ENCODE measurements at places on chromosomes 11 and 22.

GRCh38 chr22:17678817-17679385 is 40.3 kb downstream of the BCL2L13 start:
- DNase-seq: no peak

DNA sequence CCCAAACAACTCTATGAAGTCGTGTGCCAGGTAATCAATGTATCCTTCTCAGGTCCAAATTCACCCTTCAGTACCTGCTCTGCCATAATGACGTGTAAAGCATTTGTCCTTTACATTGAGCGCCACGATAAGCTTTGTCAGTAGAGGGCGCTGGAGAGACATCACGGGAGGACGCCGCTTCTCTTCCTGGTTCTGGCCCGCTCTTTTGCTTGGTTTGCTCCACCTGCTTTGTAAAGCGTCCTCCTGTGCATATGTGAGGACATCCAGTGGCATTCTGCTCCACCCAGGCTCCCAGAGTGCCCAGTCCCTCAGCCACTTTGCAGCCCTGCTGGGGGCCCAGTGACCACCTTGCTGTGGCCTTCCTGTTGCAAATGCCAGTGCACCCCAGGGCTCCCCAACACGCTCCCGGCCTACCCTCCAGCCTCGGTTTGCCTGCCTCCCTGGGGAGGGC is 61.1 kb downstream of the WT1 start:
- peak; percentile 3 for DNase-seq

DNA sequence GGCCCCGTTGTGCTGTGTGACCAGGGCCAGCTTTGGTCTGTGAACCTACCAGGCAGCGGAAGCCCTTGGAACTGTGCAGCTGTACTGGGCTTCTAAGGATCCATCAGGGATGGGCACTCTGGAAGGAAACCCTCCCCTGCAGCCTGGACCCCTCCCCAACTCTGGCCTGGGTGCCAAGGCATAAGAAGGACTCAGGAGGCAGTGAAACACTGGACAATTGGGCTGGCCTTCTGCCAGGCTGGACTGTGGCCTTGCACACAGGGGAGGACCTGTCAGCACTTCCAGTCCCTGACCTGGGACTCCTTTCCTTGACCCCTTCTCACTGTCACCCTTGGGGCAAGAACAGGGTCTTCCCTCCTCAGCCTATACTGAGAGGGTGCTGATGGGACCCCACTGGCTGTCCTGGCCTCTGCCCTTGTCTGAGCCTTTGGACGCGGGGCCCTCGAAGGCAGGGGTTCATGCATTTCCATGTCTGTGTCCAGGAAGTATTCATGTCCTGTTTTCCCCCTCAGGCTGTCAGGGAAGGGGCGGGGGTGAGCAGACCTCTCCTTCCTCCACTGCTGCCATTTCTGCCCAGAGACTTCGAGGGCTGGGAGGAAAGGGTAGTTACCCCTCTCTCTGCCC is 39.6 kb downstream of the PDE2A start:
- no peak for DNase-seq

DNA sequence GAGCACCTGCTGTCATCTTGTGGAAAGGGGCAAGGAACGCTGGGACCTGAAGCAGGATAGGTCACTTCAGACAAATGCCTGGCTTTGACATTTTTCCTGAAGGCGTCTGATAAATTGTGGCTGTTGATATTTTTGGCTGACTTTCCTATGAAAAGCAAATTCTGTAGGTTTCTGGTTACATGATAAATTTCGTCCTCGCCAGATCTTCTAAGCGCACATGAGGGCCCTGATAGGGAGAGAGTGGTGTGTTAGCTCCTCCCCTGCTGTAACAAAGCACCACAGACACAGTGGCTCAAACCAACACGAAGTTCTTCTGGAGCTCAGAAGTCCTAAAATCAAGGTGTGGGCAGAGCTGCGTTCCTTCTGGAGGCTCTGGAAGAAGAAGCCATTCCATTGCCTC is 19.6 kb downstream of the APOL4 start:
- DNase-seq: no peak

DNA sequence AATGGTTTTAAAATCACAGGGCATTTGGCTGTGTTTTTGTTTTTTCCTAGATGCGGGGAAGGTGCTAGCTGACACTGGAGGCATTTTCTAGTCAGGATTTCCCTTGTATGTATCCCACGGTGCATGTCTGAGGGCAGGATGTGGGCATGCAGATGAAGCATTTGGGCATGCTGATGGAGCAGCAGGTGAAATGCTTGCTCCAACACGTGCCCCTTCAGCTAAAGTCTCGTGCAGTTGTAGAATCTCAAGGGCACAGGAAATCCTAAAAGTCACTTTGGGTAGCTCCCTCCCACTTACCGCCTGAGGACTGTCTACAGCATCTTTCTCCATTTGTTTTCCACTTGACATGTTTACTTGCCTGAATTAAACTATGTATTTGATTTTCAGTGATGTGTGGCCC is 429.4 kb upstream of the B3GAT1 start:
- no peak for DNase-seq

DNA sequence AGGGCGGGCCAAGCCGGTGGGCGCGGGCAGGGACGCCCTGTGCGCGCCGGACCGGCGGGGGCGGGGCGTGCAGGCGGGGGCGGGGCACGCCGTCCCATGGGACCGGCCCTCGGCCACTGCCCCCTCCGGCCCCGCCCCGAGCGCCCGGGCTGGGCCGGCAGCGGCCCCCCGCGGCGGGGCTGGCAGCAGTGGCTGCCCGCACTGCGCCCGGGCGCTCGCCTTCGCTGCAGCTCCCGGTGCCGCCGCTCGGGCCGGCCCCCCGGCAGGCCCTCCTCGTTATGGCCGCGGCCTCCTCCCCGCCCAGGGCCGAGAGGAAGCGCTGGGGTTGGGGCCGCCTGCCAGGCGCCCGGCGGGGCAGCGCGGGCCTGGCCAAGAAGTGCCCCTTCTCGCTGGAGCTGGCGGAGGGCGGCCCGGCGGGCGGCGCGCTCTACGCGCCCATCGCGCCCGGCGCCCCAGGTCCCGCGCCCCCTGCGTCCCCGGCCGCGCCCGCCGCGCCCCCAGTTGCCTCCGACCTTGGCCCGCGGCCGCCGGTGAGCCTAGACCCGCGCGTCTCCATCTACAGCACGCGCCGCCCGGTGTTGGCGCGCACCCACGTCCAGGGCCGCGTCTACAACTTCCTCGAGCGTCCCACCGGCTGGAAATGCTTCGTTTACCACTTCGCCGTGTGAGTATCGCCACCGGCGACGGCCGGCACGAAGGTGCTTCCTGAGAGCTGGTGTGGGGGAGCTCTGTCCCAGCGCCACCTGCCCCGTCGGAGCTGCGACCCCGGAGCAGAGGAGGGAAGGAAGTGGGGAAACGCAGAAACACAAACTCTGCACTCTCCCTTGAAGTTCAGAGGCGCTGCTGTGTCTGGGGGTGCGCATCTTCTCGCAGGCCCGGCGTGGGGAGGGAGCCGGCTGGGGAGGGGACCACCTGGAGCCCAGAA is at the start of gene KCNQ1:
TSS of gene KCNQ1 (plus strand) at position 188 of the 925 bp plus-strand sequence. CDS start at position 279, 91 bp downstream.
- no peak for DNase-seq

DNA sequence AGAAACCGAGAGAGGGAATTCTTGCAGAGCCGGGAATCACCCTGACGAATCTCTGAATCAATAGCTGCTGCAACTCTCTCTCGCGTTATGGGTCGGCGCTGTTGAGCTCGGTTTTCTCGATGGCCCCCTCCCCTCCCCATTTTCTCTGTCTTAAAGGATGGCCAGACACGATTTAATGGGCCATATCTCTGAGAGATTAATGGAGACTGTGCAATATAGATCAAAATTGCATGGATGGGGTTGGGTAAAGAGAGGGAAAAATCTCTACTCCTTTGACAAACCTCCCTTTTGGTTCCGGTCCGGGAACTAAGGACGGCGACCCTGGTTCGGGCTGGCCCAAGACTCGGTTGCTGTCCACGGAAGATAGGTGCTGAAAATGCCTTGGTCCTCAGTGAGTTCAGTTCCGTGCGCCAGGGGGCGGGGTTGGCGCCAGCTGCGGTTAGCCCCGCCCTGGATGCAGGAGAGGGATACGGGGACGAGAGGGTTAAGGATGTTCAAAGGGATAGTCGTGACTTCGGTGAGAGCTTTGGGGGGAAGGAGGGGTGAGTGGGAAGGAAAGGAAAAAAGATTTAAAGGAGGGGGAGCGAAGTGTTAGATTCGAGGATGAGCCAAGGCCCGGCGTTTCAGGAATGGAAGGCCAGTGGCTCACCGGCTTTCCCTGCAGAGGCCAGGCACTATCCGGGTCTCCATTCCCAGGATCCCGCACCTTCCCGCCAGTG is 103.6 kb upstream of the HSD17B12 start:
- no peak for DNase-seq

- no peak for DNase-seq
These were observed 83.7 kb upstream of the CHRM4 start for GRCh38 chr11:46475051-46475925.

DNA sequence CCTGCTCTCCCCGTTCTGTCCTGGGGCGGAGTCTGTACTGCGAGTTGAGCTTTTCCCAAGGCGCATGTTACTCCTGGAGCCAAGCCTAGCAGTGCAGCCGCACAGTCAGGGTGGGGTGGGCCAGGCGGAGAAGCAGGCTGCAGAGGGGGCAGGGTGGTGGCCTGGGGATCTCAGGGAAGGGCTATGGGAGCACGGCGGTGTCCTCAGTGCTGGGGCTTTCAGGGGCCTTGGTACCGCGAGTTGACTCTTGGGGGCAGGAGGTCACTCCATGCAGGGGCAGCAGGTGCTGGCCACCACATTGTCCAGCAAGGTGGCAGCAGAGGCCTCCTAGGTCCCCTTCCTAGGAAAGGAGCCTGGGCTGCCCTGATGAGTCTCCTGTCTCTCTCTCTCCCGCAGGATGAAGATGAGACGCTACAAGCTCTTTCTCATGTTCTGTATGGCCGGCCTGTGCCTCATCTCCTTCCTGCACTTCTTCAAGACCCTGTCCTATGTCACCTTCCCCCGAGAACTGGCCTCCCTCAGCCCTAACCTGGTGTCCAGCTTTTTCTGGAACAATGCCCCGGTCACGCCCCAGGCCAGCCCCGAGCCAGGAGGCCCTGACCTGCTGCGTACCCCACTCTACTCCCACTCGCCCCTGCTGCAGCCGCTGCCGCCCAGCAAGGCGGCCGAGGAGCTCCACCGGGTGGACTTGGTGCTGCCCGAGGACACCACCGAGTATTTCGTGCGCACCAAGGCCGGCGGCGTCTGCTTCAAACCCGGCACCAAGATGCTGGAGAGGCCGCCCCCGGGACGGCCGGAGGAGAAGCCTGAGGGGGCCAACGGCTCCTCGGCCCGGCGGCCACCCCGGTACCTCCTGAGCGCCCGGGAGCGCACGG is 14.9 kb upstream of the MIEF1 start:
- DNase-seq: no peak

DNA sequence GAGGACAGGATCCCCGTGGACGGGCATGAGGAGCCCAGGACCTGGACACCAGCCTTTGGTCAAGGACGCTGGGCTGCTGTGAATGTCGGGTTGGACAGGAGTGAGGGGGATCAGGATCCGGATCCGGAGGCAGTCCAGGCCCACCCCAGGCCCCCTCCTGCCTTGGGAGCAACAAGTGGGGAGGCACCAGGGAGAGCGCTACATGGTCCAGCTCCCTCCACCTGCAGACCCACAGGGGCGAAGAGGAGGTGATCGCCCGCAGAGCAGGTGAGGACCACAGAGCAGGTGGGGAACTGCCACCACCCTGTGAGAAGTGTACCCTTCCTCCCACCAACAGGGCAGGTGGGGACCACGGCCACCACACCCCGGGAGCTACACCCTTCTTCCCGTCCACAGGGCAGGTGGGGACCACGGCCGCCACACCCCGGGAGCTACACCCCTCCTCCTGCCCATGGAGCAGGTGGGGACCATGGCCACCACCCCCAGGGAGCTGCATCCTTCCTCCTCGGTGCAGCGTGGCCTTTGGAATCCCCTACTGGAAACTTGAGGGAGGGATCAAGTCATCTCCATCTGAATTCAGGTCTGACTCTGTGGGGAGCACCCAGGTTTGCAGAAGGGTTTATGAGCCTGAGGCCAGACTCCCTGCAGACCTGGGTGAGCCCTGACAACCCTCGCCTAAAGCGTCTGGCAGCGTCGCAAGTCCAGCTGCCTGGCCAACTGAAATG is 141.0 kb downstream of the BRD1 start:
- DNase-seq: no peak

- no peak for DNase-seq
These were observed 14.6 kb downstream of the SLN start for GRCh38 chr11:107697291-107697690.

DNA sequence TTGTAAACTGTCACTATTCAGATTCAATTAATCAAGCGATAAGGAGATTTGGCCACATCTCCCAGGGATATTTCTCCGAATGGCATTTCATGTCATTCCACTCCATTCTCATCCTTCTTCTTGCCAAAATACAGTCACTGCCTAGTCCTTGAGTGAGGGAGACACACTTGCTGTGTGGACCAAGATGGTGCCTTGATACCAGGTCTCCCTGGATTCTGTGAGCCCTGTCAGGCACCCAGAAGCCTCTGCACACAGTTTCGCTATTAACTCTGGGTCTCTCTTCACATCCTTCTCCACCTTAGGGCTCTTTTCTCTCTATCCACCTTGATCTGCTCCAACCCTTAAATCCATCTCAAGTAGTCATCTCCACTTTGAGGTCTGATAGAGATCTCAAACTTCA is 119.9 kb upstream of the LMO1 start:
- DNase-seq: no peak

DNA sequence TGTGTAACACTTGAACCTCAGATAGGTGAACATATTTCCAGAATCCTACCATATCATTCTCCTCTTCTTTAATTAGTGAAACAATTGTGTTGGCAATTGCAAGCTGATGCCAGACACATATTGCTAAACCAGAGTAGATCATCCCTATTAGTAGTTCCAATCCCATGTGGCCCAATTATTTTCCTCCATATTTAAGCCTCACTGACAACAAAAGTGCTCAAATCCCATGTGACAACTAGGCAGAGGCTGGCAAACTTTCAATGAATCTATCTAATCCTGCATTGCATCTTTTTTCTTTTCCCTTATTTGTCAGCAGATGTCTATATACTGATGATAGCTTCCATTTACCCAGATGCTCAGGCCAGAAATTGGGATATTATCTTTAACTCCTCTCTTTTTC is 90.4 kb downstream of the GRIA4 start:
- no peak for DNase-seq

- DNase-seq: no peak
These were observed 49.7 kb upstream of the SHISAL1 start for GRCh38 chr22:44362249-44363012.

DNA sequence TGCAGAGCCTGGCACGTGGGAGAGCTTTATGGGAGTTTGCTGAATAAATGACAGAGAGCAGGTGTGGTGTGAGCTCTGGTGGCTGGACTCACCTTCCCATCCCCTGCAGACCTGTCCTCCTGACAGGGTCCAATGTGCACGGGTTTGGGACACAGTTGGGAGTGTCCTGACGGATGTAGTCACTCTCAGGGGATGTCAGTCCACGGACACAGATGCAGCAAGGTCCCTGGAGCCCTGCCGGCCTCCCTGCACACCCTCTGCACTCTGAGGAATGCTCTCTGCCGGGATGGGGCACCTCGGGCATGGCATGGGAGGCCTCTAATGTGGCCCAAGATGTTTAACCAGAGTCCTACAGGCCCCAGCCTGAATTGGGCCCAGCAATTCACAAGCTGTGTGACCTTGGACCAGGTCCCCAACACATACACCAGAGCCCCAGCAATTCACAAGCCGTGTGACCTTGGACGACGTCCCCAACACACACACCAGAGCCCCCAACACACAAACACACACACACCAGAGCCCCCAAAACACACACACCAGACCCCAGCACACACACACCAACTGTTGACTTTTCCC is 30.0 kb upstream of the RFPL3 start:
- DNase-seq: no peak

Data from NCI-H2081 (cell line).